ENCODE measurements at places on chromosomes 11 and 22.

DNA sequence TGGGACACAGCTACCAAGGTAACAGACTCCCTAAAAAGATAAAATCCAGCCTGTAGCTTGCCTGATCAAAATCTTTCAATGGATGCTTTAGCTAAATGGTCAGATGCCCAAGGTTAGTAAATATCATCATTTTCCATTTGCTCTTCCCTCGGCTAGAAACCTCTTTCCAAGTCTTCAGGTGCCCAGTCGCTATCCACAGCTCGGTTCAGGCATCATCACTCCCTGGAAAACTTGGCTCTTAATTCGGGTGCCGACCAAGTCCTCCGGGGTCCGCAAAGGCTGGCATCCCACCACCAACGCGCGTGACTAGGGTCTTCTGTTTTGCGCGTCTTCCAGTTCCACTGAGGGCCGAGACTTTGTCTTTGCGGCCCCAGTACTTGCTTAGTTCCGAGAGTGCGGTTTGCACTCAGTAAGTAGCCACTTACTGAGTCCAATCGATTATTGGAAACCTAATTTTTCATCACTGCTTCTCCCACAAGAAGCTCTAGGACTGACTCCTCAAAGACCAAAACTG lies 44.3 kb downstream of the OR4D9 start:
- DNase-seq = no peak

DNA sequence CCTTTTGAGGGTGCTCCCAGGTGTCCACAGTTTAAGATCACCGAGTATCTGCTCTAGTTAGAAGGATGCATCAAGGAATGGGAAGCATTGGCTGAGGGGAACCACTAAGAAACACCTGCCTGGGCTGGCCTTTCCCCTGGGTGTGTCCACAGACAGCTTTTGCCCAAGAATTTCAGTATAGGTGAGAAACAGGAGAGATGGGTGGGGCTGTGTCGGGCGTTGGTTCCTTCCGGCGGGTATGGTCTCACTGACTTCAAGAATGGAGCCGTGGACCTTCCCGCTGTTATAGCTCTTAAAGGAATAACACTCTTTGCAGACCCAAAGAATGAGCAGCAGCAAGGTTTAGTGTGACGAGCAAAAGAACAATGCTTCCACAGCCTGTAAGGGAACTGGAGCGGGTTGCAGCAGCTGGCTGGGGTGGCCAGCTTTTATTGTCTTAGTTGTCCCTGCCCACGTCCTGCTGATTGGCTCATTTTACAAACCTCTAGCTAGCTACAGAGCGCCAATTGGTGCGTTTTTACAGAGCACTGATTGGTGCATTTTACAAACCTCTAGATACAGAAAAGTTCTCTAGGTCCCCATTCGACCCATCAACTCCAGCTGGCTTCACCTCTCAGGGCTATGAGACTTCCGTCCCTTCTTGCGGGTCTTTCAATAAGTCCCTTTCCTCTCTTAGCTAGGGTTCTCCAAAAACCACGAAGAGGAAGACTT lies 2.4 kb downstream of the FADS1 start:
- DNase-seq = peak; percentile 55

DNA sequence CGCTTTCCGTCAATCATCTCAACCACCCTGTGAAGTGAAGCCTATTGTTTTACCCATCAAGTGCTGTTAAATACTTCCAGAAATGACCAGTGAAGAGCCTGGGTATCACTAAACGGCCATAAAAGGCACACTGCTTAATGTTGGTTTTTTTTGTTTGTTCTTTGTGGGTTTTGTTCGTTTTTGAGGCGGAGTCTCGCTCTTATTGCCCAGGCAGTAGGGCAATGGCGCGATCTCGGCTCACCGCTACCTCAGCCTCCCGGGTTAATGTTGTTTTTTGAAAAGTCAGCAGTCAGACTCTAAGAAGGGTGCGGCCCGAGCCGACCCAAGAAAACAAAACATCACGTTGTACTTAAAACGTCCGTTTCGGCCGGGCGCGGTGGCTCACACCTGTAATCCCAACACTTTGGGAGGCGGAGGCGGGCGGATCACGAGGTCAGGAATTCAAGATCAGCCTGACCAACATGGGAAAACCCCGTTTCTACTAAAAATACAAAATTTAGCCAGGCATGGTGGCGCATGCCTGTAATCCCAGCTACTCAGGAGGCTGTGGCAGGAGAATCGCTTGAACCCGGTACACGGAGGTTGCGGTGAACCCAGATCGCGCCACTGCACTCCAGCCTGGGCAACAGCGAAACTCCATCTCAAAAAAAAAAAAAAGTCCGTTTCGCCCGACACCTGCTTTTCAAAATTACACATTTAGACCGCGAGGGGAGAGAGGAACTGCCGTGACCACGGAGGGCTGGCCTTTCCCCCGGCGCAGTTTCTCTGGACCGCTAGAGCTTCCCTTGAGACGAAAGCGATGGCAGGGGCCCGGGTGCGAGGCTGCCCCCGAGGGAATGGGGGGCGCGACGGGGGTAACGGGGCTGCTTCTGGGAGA lies 714 bp downstream of the CD59 start:
- DNase-seq = peak; percentile 36

DNA sequence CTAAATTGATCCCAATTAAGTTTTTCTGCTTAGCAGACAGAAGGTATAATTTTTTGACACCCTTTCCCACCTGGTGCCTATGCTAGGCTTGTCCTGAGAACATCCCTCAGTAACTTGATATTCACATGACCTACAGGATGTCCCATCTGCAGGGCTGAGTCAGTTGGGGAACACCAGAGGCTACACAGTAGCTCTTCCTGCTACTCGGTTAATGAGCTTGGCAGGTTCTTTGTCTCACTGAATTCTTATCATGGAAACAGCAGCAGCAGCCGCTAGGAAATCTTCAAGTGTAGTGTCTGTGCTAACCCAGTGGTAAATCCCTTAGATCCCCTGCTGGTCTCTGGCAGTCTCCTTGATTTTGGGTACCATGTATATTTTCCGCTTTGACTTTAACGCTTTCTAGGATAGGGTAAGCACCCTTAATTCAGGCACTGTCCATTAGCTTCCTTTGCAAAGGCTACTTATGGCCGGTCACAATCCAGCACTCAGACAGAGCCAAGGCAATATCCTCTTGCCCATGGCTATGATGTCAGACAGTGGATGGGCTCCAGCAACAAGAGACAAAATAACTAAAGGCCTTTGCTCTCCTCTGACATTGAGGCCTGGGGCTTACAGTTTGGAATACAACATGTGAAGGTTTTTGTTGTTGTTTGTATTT lies 8.5 kb downstream of the MRPL16 start:
- DNase-seq = peak; percentile 42

DNA sequence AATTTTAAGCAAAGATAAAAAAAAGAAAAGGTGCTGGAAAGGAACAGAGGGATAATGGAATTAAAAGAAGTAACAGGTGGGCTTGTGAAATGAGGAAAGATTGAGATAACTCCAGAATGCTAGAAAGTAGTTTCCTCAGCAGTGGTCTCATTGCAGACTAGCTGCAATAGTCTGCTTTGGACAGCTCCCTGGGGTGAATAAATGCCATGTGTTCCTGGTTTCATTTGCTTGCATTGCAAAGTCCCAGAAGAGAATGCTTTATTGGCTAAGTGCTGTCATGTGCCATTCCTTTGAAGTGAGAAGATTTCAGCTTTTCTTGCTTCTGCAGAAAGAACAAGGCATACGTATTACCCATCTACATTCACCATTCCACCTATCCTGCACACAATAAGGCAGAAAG lies 478.8 kb upstream of the RAG2 start:
- DNase-seq = no peak

- peak; percentile 87 for DNase-seq
Observed at GRCh38 chr11:33701302-33702230, 940 bp upstream of the C11orf91 start.

- no peak for DNase-seq
Observed at GRCh38 chr22:42368379-42369249, 63.6 kb downstream of the NFAM1 start.

DNA sequence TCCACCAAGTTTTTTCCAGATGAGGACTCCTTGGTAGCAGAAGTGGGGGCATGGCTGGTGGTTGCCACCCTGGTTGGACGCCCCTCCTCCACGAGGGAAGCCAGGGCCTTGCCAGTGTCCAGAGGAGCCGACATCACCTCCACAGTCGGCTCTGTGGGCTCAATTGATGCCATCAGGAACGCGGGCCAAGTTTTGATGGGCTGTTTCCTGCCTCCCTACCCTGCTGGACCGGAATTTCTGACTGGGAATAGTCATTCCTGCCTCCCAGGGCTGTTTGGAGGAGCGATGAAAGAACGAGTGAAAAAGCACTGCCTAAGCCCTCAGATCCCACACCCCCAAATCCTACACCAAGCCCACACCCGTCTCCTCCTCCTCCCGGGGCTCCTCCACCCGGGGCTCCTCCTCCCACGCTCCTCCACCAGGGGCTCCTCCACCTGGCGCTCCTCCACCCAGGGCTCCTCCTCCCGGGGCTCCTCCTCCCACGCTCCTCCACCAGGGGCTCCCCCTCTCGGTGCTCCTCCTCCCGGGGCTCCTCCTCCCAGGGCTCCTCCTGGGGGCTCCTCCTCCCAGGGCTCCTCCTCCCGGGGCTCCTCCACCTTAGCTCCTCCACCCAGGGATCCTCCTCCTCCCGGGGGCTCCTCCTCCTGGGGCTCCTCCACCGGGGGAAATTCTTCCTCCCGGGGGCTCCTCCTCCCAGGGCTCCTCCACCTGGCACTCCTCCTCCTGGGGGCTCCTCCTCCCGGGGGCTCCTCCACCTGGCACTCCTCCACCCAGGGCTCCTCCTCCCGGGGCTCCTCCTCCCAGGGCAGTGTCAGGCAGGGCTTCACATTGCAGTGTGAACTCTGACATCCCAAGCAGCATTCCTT lies 10.0 kb upstream of the PRR5 start:
- no peak for DNase-seq

GRCh38 chr11:28559492-28559891 lies 451.3 kb downstream of the METTL15 start:
- DNase-seq = peak; percentile 60

DNA sequence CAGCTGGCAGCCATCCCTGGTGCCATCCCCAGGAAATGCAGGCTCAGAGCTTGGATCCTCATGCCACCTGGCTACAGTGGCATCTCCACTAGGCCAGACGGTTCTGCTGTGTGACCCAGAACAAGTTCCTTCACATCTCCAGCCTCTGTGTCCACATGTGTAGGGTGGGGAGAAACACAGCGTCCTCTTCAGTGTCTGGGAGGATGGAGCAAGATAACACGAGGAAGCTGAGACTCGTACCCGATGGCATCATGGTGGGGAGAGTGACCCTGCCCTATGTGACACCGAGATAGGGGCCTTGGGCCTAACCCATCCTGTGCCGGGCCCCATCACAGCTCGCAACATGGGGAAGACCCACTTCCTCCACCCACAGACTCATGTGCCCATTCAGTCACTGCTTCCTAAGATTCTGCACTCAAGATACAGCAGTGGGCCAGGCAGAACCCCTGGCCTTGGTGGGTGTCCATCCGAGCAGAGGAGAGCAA lies 78.5 kb downstream of the MORC2 start:
- no peak for DNase-seq

GRCh38 chr11:88398372-88398771 lies 60.8 kb upstream of the CTSC start:
- peak; percentile 88 for DNase-seq

DNA sequence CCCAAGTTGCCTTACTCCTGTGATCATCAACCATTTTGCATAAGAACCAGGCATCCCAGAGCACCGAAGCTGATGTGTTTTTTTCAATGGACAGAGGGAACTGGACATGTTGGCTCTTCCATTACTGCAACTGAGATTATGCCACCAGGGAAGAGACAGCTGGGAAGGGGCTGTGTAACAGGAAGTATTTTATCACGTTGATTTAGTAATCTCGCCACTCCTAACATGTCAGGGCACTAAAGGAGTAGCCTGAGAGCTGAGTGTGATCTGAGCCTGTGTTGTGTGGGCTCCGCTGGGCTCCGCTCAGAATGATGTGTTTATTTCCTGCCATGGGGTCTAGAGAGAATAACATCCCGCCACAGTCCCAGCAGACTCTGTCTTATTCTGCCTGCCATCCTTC lies 165.4 kb downstream of the GRIK4 start:
- no peak for DNase-seq

DNA sequence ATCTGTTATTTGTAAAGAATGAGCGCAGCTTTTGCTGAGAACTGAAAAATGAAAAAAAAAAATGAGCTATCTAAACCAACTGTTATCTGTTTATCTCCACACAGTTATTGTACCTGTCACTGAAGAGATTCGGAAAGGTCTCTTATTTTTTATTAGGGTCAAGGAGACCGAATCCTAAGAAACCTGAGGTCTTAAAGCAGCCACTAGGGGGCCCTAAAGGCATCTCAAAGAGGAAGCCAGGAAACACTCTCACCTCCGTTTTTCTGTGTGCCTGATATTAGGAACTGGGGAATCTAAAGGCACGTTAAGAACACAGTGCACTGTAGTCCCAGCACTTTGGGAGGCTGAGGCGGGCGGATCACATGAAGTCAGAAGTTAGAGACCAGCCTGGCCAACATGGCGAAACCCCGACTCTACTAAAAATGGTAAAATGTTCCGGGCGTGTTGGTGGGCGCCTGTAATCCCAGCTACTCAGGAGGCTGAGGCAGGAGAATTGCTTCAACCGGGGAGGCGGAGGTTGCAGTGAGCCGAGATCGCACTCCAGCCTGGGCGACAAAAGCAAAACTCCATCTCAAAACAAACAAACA lies 3.5 kb upstream of the LARGE1 start:
- peak; percentile 58 for DNase-seq

GRCh38 chr11:133835593-133836548 lies 9.4 kb downstream of the SPATA19 start:
- DNase-seq = no peak

GRCh38 chr11:131468565-131468964 lies 98.2 kb downstream of the NTM start:
- no peak for DNase-seq

GRCh38 chr11:25068451-25068850 lies 571.6 kb downstream of the LUZP2 start:
- DNase-seq = no peak

GRCh38 chr11:66454247-66454646 lies 12.5 kb upstream of the PELI3 start:
- peak; percentile 17 for DNase-seq

GRCh38 chr11:95503047-95503446 lies 272.0 kb upstream of the SESN3 start:
- DNase-seq = no peak

DNA sequence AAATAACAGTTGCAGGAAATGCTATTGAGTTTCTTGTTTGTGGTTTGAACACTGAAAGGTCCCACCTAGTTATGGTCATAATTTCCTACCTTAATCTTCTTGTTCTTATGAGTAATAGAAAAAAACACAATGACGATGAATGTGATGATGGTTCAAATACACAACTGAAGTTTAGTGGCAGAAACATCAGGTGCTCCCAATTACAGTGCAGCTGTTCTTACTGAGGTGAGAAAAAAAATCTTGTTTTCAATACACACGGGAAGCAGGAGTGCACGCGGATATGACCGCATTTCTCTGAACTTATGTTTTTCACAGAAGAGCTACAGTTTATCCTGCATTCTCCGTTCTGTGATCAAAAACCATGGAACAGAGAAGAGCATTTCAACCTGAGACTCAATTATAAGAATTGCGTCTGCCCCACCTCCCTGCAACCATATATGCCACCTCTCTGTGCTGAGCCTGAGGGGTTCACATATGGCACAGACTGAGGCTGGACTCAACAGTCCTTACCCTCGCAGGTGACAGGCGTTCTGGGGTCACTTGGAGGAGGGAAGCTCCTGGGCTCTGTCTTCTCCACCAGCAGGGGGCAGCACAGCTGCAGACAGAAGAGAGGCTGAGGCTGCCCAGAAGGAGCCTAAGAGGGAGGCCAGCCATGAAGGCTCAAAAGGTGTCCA lies 99.7 kb upstream of the IGLL5 start:
- peak; percentile 49 for DNase-seq

GRCh38 chr11:17159441-17159840 lies 48.3 kb downstream of the PIK3C2A start:
- DNase-seq = peak; percentile 5

- peak; percentile 77 for DNase-seq
Observed at GRCh38 chr11:75474878-75475766, 42.1 kb upstream of the KLHL35 start.

Measured in iris pigment epithelial cell (primary cell).